ENCODE measurements at places on chromosomes 11 and 22. TPM values are rescaled to one million over a fixed set of nuclear protein-coding genes. Genes with fewer than 3 reads are reported as not detected.

- DNase-seq: no peak
Observed at GRCh38 chr11:72815110-72815618, 953 bp downstream of the ATG16L2 start.

DNA sequence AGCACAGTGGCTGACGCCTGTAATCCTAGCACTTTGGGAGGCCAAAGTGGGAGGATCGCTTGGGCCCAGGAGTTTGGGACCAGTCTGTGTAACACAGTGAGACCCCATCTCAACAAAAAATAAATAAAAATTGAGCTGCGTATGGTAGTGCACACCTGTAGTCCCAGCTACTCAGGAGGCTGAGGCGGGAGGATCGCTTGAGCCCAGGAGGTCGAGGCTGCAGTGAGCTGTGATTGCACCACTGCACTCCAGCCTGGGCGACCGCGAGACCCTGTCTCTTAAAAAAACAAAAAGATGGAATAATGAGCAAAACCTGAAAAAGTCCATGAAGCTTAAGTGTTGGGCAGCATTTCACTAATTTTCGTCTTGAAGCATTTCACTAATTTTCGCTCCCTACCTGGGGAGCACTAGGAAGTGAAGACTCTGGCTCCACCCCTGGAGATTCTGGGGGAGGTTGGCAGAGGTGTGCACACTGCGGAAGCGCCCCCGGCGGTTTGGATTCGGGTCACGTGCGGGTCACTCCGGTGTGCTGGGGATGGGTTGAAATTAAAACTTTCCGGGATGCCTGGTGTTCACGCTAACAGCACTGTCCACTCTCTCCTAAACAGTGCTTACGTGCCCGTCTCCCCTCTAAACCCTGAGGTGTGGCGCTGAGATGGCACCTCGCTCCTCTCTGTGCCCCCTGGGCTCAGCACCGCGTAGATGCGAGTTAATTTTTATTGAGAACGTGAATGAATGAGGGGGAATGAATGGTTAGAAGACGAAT is 906 bp upstream of the NAA40 start:
- DNase-seq: no peak

DNA sequence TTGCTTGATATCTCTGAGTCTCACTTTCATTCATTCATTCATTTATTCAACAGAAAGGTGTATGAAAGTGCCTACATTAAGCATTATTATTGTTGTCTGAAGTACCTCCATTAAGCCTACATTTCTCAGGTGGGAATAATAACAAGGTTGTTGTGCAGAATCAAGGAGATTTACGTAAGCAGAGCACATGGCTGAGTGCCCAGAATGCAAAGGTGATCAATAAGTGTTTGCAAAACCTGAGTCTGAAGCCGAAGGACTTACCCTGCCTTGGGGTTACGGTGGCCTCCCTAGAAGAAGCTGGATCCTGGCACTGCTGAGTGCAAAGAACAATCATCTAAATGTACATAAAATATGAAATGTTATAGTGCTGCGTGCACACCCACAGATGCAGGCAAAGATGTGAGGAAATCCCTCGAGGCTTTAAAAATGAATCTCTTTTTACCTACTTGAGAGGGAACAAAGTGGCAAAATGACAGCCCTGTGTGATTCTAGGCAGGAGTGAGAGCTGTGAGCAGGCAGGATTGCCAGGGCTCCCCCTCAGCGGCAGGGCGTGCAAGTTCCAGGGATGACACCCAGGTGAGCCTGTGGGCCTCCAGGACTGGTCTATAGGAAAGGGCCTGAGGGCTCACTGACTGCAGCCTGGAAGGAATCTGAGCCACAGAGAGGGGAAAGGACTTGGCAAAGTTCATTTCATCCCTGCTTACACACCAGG is 133.1 kb upstream of the TBCEL start:
- no peak for DNase-seq

Gene GRM5
- 0.01 TPM for polyA plus RNA-seq

Gene FIBIN
- 44.4 TPM for polyA plus RNA-seq

DNA sequence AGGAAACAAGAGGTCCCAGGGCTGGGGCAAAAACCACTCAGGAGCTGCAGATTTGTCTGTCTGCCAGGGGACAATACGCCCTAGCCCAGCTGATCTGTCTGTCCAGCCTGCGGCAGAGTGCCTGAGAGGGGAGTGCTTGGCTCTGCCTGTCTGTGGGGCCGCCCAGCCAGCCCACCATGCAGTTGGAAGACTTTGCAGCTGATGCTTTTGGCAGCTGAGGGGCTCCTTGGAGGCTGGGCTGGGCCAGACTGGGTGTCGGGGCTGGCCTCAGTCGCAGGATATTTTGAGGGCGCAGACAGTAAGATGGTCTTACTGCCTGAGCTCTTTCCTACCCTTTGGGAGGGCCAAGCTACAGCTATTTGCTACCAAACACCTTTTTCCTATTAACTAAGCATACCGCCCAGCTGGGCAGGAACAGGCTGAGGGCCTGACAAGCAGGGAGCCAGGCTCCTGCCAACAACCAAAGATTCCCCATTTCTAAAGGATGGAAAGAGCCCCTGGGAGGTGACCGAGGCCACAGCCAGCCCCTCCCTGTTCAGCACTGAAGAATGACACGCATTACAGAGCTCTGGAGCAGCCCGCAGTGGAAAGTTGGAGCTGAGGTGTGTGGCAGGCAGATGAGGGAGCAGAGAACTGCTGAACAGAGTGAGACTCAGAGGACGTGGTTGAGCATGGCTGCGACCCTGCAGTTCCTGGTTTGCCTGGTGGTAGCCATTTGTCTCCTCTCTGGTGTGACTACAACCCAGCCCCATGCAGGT is at the start of gene FAM180B:
Gene FAM180B, plus strand, starts transcription at position 581 of the 758 bp plus-strand sequence. Its CDS starts 91 bp downstream, at position 672.
- no peak for DNase-seq

- DNase-seq: no peak
Observed at GRCh38 chr11:15106201-15106965, 8.3 kb upstream of the INSC start.

Gene ACCS
- 7.8 TPM for polyA plus RNA-seq

DNA sequence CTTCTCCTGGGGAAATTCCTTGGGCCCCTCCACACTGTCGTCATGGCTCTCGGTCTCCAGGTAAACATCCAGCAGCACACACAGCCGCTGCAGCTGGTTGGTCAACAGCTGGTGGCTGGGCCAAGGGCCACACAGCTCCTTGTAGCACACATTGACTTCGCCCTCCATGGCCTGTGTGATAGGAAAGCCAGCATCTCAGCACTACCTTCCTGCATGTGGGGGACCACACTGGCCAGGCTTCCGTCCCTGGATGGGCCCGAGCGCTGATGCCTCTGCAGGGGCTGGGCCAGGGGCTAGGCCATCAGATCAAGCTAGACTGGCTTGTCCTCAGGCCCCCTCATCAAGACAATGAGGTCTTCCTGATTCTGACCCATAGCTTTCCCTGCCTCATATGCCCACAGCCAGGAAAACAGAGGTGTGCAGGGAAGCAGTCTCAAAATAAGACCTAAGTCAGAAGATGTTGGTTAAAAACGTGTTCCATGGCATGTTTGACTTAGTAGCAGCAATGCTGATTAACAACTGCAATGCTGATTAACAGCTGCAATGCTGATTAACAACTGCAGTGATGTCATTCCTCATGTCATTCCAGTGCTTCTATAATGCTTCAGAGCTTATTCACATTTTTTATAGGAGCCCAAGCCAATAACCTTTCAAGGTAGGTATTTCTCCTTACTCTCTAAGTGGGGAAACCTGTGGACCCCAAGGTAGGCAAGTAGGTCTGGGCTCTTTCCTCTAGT is 31.3 kb downstream of the NEFH start:
- no peak for DNase-seq

Gene CABP4
- not detected for polyA plus RNA-seq

Gene CCDC15
- 0.73 TPM for polyA plus RNA-seq

Gene INPP5J
- 0.91 TPM for polyA plus RNA-seq

- DNase-seq: no peak
Observed at GRCh38 chr11:131178020-131178419, 192.4 kb upstream of the NTM start.

DNA sequence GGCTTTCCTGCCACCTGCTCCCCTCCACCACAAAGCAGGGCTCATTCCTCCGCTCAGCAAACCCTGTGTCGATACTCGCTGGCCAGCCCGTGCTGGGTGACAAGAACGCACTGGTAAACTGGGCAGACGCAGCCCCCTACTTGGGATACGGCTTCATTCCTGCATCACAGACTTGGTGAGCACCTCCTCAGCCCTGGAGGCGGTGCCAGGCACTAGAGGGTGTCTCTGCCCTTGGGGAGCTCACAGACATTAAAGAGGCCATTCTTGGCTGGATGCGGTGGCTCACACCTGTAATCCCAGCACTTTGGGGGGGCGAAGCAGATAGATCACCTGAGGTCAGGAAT is 6.0 kb downstream of the ZDHHC24 start:
- no peak for DNase-seq

Gene OR5B12
- polyA plus RNA-seq: not detected

Gene RIC3
- not detected for polyA plus RNA-seq

DNA sequence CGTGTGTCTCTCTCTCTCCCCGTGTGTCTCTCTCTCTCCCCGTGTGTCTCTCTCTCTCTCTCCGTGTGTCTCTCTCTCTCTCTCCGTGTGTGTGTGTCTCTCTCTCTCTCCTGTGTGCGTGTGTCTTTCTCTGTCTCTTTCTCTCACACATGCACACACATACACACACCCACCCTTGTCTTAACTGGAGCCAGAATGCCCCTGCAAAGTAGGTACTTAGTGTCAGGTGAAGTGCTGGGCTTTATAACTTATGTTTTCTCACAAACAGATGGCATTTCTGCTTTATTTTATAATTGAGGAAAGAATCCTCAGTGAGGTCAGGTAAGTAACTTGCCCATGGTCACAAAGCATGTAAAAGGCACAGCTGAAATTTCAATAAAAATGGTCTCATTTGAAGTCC is 106.0 kb downstream of the CSNK2A3 start:
- DNase-seq: no peak

GRCh38 chr11:111334532-111335502 is 36.5 kb downstream of the POU2AF3 start:
- DNase-seq: no peak

GRCh38 chr11:57491371-57492061 is 24.0 kb downstream of the SLC43A1 start:
- DNase-seq: no peak

DNA sequence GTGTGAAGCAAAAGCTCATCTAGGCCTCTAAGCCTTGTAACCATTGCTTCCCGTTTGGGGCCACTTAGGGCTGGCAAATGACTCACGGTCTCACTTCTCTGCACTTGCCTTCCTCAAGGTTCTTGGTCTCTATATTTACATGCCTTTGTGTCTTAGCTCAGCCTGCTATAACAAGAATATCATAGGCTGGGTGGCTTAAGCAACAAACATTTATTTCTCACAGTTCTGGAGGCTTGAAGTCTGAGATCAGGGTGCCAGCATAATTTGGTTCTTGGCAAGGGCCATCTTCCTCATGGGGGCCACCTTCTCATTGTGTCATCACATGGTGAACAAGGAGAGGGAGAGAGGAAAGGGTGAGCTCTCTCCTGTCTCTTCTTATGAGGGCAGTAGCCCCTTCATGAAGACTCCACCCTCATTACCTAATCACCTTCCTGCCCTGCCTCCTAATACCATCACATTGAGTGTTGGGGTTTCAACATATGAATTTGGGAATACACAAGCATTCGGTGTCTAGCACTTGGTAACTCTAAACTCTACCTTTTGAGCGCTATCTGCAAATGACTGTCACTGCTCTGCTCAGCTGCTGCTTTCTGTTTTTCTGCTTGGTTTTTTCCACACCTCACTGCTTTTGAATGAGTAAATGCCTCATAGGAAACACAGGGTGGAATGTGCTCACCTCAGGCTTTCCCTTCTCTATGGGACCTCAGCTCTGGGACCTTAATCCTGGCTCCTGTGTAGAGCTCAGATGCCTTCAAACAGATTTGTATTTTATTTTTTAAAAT is 16.2 kb upstream of the ME3 start:
- peak; percentile 55 for DNase-seq

Gene CLDN5
- polyA plus RNA-seq: 0.05 TPM

Gene HEPHL1
- polyA plus RNA-seq: 0.04 TPM

Gene OSBP
- polyA plus RNA-seq: 28.4 TPM

Gene BDNF
- 72.0 TPM for polyA plus RNA-seq

DNA sequence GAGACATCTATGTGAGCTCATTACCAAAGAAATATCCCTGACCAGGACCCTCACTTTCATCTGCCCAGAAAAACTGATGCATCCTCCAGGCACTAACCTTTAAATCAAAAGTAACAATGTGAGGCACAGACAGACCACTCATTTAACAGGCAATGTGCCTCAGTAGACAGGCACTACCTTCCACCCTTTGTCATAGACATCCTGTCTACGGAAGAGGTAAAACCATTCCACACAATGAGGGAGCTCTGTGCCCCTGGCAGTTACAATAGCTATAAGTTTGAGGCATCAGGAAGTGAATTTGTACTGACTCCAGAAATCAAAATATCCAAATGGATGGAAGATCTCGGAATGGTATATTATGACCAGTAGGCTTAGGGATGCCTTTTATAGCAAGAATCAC is 6.7 kb upstream of the CAVIN3 start:
- DNase-seq: no peak

DNA sequence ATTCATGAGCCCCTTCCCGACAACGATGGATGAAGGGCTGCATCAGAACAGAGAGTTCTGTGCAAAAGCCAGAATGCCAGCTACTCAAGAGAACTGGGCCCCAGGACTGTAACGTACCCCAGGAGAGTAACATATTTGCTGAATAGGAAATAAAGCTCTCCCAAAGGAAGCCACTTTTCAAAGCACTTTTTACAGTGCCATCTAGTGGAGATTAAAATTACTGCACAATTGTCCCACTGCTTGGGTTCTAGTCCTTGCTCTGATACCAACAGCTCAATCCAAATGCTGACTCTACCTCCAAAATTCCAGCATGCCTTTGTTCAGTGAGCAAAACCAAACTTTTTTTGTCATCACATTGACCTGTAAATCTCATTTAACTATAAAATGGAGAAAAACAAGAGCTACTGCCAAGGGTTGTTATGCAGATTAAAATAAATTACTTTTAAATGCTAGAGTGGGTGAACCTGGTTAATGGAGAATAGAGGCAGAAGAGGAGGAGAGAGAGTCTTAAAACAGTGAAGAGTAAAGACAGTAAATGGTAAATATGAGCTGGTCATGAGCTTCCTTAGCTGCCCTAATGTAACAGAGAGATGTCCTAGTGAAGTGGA is 87.6 kb upstream of the FSHB start:
- peak; percentile 4 for DNase-seq

- no peak for DNase-seq
Observed at GRCh38 chr11:3807909-3808860, at the start of gene PGAP2. Gene PGAP2, plus strand, starts transcription at chr11:3808560. Its CDS starts 2,700 bp downstream, at chr11:3811260.

Gene DCUN1D5
- 62.3 TPM for polyA plus RNA-seq

GRCh38 chr11:113623114-113623513 is 83.0 kb downstream of the TMPRSS5 start:
- no peak for DNase-seq

Gene POU2AF3
- polyA plus RNA-seq: not detected

DNA sequence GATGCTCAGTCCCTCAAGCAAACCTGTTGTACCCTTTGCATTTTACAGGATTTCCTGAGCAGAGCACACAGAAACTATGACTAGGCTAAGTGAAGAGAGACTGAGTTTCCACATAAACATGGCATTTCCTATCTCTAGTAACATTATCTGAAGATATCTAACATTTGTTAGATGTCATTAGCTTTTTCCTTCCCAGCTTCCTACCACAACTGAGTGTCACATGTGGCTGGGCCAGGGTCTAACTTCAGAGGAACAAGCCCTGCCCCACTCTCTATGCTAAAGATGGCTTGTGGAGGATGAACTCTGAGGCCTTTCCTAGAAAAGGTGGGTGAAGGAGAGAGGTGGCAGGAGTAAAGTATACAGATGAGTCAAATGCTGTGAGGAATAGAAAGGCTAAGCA is 16.5 kb downstream of the C22orf42 start:
- DNase-seq: no peak

All from AG04450 (cell line).